T-helper 2 cell (primary cell): ENCODE measurements at places on chromosomes 5 and 9.

DNA sequence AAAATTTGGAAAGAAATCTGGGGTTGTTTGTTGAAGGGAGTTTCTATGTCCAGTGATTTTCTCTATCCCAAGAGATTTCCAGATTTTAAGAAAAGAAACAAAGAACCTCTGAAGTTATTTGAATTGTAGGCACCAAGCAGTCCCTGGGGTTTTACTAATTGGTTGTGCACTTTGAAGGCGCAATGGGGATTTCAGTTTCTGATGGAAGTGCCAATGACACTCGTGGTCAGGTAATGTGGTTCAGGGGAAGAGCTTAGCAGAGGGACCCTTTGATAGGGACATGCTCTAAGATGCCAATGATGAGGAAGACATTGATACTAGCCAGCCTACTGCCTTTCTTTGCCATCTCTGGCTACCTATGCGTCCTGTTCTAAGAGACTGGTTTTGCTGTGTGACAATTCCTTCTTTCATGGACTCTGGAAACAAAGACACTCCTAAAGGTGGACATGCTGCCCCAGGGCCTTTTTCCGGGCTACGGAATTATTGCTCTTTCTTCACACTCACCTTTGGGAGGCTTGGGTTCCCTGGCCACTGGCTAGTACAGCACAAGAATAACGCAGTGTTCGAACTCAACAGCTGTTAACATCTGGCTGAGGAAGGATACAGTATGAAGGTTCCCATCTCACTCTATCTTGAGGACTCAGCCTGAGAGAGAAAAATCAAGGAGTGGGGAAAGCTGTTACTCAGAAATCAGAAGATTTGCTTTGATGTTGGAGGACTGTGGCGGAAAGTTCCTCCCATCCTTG lies 6.9 kb upstream of the TRAF1 start:
- DNase-seq: no peak

DNA sequence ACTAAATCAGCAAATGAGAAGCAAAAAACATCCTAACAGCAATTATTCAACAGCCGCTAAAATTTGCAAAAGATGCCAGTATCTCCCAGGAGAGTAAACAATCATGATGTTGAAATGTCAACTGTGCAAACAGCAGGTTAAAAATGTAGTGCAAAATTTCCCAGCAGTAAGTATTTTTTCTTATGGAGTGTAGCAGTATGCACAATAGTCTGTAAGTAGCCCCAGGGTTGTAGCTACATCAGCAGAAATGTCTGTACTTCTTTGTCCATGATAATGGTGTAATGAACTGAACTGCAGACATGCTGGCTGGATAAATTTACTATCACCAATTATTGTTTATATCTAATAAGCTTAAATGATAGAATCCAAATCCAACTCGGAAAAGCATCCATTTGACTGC lies 31.4 kb downstream of the GRIN3A start:
- no peak for DNase-seq

- no peak for DNase-seq
Observed at GRCh38 chr9:112783551-112783954, 33.0 kb downstream of the SNX30 start.

DNA sequence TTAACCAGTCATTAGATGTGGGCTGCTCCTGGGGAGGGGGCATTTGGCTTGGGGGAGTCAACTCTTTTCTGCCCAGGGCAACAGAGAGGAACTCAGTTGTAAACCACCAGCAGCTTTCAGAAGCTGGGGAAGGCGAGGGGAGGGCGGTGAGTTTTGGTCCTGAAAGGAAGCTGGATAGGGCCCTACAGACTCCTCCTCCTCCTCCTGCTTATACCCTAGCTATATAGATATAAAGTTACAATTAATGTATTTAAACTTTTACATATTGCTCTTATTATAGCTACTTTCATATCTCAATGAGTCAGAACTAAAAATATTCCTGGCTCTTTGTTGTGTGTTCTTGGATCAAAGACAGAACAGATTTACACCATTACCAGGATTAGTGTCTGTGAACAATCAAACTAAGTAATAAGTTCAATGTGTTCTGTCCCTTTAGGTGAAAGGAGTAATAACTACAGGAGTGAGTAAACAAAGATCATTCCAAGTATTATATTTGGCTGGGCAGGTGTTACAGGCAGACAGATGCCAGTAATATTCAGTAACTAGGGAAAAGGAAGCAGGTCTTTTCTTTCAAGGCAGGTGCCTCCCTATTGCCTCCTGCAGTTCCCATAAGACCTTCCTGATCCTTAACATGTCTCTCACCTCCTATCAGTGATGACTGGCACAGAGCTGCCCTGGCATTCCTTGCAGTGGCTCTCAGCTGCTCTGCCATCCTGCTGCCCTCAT lies 20.5 kb upstream of the VPS13A start:
- DNase-seq: no peak

GRCh38 chr5:10401498-10401897 lies 40.2 kb upstream of the ROPN1L start:
- DNase-seq: no peak

GRCh38 chr5:142640316-142641005 lies 45.4 kb downstream of the FGF1 start:
- no peak for DNase-seq

DNA sequence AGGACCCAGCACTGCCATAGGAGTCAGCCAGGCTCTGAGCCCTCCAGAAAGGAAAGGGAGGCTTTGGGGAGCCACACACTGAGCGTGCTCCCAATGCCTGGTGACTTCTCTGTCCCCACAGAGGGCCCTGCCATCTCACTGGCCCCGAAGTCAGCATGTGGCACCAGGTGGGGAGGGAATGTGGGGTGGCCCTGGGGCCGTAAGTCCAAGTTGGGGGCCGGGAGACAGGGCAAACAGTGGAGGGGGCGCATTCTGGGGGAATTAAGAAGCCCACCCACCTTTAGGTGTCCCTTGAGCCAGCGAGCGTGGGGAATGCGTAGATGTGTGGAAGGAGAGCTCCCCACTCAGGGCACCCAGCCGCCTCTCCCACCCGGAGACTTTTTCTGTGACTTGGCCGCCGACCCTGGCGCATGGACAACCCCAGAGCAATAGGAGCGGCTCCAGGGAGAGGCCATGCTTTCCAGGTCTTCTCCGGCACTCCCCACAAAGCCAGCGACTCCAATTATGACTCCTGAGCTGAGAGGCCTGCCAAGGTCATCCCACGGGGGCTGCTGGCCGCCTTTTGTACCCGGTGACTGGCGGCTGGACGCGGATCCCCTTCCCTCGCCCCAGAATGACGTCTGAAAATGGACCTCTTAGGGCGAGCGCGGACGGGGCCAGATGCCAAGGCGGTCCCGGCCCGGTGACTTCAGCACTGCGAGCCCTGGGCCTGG lies 9.8 kb downstream of the IRX1 start:
- no peak for DNase-seq

GRCh38 chr5:169764018-169764378 lies 126.9 kb downstream of the DOCK2 start:
- DNase-seq: no peak

GRCh38 chr9:108512426-108513173 lies 343.2 kb downstream of the ACTL7B start:
- no peak for DNase-seq

- no peak for DNase-seq
Observed at GRCh38 chr9:123957731-123958130, 27.8 kb upstream of the DENND1A start.

DNA sequence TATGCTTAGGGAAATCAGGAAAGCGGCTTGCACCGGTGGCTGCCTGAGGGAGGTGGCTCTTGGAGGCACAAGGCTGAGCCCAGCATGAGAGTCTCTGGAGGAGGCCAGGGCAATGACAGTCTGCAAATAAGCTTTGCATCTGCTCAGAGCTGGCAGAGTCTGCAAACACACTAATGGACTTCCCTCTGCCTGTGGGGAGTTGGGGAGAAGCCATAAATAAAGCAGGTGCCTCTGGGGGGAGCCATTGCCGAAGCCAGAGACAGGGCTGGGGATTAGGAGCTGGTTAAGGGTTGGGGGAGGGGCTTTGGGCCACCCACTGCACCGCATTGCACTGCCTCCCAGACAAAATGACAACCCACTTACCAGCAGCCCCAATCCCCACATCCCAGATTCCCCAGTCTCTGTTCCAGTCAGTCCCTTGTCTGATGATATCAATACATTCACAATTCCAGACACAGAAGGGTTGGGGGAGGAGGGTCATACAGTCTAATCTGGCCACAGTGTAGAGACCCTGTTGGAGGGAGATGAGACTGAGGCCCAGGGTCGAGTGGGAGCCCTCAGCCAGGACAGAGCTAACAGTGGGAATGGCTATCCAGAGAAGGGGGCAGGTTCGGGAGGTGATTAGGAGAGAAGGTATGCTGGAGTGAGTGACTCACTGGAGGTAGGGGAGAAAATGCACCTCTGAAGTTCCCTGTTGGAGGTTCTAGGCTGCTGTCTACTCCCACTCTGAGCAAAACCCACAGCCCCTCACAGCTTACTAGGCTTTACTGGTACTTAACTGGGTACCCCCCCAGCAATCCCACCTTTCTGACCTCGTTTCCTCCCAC lies 53.7 kb downstream of the PAX5 start:
- no peak for DNase-seq

GRCh38 chr9:113886026-113886369 lies 9.9 kb downstream of the ZNF618 start:
- no peak for DNase-seq

DNA sequence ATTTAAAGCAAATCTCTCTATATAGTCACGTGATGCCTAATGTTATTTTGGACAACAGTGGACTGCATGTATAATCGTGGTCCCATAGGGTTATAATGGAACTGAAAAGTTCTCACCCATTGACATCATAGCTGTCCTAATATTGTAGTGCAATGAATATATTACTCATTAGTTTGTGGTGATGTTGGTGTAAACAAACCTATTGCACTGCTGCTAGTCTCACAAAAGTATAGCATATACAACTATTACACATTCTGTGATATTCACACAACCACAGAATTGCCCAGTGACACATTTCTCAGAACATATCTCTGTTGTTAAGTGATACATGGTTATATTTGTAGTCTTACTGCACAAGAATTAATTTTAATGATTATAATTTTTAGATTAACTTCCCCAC lies 37.7 kb downstream of the IPO11 start:
- DNase-seq: no peak

DNA sequence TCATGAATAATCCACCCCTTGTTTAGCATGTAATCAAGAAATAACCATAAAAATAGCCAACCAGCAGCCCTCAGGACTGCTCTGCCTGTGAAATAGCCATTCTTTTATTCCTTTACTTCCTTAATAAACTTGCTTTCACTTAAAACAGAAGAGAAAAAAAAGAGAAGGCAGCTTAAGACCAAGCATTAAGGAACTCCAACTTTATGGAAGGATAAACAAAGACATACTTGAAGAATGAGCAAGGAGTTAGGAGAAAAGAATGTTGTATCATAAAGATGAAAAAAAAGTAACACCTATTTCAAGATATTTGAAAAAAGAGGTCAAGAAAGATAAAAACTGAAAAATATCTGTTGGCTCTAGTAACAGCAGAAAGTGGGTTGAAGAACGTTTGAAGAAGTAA lies 107.6 kb downstream of the RNF180 start:
- DNase-seq: no peak

DNA sequence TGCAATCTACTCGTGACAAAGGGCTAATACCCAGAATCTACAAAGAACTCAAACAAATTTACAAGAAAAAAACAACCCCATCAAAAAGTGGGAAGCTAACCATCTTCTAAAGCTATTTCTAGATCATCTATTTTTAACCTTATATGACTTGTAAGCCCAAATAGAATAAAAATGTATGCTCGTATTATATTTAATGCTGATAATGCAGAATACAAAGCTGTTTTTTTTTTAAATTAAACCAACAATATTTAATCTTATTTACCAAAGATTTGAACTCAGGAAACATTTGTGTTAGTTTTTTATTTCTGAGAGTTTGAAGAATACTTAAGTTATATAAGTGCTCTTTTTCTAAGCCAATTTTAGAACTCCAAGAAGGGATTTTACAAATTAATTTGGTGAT lies 652.1 kb downstream of the LRRC70 start:
- DNase-seq: no peak

DNA sequence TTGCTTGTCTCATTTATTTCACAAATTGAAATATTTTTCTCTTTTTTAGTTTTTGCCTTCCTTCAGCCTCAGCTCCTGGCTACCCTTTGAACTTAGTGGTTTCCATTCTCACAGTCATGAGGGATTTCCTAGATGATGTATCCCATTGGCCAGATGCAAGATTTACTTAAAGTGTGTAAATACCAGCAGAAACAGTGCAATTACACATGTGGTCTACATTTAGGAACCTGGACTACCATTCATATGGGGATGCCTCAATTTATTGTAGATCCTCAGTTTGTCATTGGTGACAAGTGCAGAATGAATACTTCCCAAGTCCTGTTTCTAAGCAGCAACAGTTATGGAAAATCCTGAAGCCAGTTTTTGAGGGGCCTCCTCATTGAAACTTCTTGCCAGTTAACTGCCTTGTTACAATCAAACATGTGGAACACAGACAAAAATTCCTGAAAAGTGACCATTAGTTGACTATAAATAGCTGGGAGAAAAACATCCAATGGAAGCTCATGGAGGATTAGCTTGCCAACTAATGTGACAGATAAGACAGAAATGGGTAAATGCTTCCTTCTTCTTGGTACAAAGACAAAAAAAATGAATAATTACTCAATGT lies 113.6 kb upstream of the FER start:
- DNase-seq: no peak

DNA sequence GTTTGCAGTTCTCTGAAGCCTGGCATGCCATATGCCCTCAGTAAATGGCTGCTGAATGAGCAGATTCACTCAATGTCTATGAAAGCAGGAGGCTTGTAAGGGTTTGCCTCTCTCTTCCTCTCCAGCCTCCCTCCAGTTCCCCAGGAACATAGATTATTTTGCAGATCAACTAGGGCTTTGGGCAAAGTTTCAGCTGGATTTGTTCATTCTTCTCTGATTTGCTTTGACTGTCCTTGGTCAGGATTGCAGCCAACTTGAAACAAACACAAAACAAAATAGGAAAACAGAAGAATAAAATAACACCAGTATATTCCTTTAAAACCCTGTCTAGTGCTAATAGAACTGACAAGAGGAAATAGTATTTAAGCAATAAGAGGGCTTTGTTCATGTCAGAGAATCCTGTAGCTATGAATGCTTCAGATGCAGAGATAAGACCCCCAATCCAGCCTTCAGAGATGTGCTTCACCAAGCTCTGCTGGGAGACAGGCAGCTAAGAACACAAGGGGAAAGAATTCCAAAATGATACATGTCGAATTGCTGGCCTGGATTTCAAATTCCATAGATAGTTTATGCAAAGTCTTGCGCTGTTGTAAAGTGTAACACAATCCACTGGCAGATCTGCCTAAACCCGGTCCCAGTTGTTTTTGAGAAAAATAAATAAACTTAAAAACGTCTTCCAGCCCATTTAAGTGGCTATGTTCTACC lies 174.3 kb downstream of the PAPPA start:
- DNase-seq: no peak

GRCh38 chr5:145980259-145980658 lies 43.9 kb downstream of the SH3RF2 start:
- DNase-seq: no peak

- no peak for DNase-seq
Observed at GRCh38 chr9:123434619-123435240, 78.7 kb downstream of the CRB2 start.

- no peak for DNase-seq
Observed at GRCh38 chr5:95913663-95914062, 48.0 kb downstream of the ELL2 start.

GRCh38 chr5:7960142-7960541 lies 91.2 kb downstream of the MTRR start:
- DNase-seq: no peak

GRCh38 chr5:107320846-107321245 lies 349.9 kb downstream of the EFNA5 start:
- DNase-seq: no peak
